ENCODE measurements at places on chromosomes 2 and 18.

DNA sequence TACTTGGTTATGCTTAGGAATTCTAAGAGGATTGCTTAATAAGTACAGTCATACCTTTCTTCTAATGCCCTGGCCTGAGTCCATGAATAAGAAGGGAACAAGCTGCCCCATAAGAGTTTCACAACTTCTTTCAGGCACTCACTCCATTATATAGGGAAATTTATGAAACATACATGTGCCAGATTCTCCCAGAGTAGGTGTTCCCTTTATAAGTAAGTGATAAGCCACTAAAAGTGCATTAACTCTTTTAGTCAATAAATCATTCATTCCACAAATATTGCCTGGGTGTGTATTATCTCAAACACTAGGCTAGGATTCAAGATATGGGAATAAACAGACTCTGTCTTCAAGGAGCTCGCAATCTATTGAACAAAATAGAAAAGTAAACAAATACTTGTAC lies 84.5 kb upstream of the RBBP8 start:
- no peak for DNase-seq

GRCh38 chr2:120642646-120643045 lies 93.0 kb upstream of the GLI2 start:
- DNase-seq: no peak

- no peak for DNase-seq
These were observed 29.7 kb downstream of the CCDC141 start for GRCh38 chr2:179020156-179020750.

GRCh38 chr2:104404526-104404925 lies 449.4 kb upstream of the POU3F3 start:
- DNase-seq: no peak

DNA sequence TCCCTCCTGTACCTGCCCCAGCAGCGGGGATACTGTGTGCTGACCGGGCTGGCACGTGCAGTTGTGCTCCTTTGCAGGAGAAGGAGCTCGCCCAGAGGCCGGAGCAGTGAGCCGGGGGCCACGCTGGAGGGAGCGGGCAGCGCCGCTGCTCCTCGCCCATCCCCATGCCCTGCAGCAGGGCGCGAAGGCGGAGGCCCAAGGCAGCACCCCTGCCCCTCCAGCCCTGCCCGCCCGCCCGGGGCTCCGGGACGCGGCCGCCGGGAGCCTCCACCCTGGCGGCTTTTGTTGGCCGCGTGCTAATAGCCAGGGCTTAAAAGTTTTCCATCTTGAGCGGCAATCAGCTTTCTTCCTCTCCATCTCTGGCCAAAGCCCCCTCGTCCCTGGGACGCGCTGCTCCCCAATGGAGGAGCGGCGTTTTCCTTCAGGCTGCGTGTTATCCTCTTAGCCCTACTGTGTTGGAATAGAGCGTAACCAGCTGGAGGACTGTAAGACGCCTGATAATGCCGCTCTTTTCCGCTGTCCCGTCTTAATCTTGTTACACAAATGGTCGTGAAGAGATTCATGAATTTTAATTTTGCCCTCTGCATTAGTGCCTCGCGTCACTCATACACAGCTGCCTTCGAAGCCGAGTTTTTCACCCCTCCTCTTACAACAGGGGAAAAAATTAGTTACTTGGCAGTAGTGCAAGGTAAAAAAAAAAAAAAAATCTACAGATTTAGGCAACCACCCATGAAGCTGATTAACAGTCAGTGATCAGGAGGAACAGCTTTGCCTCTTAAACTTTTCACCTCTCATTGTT lies 172.9 kb upstream of the SIX3 start:
- DNase-seq: no peak

DNA sequence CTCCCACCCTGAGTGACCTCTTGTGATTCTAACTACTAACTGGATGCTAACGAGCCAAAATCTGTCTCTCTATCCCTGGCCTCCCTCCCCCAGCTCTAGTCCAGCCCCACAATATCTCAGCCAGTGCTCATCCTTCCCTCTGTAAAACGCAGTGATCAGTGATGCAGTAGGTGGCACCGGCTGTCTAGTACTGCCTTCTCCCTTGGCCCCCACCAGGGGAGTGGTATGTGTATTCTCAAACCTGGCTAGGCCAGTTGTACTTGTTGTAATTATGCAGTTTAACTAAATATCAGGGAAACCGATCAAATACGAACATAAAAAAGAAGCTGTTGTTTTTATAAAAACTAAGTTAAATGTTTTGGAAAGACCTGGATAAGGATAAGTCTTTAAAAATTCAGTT lies 113.2 kb upstream of the ALPP start:
- DNase-seq: no peak

DNA sequence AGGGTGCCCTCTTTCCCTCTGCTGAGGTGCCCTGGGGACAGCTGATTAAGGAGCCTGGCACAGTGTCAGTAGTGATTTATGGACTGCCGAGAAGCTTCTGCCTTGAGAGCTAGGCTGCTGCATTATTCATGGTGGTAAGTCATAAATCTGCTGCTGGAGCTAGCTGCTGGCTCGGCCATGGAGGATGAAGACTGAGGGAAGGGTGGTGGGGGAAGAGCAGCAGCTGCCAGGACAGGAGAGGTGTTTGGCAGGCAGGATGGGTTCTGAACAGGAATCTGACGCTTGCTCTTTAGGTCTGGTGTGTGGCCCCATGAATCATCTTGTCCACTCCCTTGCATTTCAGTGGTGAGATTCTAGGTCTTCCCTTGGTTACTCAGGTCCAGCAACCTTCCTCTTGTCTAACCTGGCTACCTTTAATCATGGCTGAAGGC lies 296.3 kb downstream of the DYSF start:
- no peak for DNase-seq

DNA sequence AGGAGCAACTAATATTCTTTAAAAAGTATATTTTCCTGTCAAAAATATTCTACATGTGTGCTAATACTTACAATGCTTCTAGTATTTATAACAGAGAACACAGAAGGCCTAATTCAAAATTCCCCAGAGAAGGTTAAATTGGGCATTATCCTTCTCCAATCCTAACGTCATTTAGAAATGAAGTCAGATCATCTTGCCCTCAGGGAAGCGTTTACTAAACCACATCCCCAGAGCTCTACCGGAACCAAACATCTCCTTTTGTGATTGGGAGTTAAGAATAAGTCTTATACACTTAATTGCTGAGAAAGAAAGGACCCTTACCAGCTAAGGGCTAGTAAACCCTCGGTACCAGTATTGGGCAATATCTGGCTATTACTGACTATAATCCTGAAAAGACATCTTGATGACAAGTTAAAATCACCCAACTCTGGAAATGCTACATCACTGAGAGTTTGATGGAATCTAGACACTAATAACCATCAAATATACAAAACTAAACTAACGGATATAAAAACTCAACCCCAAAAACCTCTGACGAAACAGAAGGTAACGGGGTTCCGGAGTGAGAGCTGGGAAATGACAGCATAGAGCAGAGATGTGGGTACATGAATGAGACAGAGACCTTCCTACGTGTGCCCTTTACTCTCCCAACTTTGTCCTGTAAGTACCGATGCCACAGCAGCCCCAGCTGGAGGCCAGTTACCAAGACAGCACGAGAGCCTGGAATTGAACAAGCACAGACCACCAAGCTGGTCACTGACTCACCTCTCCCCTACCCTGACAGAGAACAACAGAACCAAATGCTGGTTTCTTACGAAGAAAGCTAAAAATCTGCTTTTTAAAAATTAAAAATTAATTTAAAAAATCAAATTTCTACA lies 35.0 kb downstream of the WDSUB1 start:
- no peak for DNase-seq

- DNase-seq: no peak
These were observed 35.1 kb downstream of the ADI1 start for GRCh38 chr2:3483986-3484960.

DNA sequence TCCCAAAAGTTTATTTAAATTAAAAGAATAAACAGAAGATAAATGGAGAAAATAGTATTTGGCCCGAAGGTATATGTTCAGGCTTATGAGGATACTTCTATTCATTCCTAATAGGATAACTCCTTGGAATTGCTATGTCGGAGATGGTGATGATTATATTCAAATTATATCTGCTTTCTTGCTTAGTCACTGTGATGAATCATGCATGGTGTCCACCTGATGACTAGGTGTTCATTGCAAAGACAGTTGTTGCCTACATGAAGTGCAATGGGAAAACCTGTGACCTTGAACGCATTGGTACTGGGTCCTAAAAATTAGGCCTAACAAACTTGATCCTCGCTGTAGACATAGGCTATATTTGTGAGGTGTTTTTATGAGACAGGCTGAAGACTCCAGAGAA lies 617.3 kb upstream of the ZEB2 start:
- DNase-seq: no peak

- no peak for DNase-seq
These were observed 56.5 kb upstream of the CDKL4 start for GRCh38 chr2:39300044-39300978.

GRCh38 chr18:13538630-13539029 lies 187.7 kb downstream of the FAM210A start:
- DNase-seq: no peak

GRCh38 chr2:126811101-126811500 lies 87.6 kb upstream of the TEX51 start:
- no peak for DNase-seq

DNA sequence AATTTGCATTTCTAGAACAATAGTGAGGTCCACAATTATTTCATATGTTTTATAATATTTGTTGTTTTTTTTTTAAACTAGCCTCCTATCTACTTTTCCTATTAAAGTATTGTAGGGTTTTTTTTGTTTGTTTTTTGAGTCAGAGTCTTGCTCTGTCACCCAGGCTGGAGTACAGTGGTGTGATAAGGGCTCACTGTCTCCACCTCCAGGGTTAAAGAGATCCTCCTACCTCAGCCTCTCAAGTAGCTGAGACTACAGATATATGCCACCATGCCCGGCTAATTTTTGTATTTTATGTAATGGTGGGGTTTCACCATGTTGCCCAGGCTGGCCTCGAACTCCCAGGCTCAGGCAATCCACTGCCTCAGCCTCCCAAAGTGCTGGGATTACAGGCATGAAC lies 122.5 kb downstream of the SLC39A10 start:
- no peak for DNase-seq

GRCh38 chr2:161873707-161874106 lies 200.3 kb downstream of the DPP4 start:
- DNase-seq: no peak

DNA sequence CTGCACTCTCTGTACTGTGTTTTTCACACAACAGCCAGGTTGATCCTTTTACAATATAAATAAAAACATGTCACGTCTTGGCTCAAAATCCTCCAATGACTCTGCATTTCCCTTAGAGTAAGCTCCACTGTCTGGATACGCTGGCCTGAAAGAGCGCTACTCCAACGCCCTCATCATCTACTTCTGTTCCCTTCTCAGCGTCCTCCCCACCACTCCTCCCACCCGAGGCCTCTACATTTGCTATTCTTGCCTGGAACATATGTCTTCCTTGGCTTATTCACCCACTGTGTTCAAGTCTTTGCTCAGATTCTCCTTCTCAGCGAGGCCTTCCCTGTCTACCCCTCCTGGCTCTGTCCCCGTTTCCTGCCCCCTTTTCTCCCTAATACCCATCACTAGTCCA lies 37.6 kb downstream of the EPB41L3 start:
- no peak for DNase-seq

GRCh38 chr2:25491003-25491696 lies 149.4 kb upstream of the DNMT3A start:
- DNase-seq: no peak

- no peak for DNase-seq
These were observed 143.0 kb downstream of the AQP4 start for GRCh38 chr18:26722565-26722931.

DNA sequence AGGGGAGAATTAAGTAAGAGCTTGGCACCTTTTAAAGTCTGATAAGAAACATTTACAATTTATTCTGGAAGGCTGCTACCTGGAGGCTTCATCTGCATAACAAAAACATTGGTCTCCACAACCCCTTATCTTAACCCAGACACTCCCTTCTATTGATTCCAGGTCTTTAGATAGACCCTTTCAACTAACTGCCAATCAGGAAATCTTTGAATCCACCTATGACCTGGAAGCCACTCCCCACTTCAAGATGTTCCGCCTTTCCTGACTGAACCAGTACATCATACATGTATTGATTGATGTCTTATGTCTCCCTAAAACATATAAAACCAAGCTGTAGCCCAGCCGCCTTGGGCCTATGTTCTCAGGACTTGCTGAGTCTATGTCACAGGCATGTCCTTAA lies 289.4 kb downstream of the AGPS start:
- no peak for DNase-seq

- DNase-seq: no peak
These were observed 130.5 kb upstream of the ITGA4 start for GRCh38 chr2:181326661-181327060.

DNA sequence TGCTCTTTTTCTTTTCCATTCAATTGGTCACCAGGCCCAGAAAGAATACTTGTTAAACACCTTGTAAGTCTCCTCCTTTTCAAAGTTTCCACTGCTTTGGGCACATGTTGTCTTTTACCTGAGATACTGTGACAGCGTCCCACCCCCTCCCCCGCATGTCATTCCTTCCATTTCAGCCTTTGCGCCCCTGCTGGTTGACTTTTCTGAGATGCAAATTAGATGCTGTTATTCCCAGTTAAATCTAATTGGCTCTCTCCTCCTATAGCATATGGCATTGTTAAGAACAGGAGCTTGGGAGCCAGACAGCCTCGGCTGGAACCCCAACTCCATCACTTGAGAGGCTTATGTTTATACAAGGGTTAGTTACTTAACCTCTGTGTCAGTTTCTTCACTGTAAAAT lies 80.3 kb upstream of the GAREM1 start:
- DNase-seq: no peak

GRCh38 chr2:210681491-210681890 lies 125.1 kb downstream of the CPS1 start:
- no peak for DNase-seq

- DNase-seq: no peak
These were observed 608.9 kb downstream of the SUCLG1 start for GRCh38 chr2:83850071-83850725.

DNA sequence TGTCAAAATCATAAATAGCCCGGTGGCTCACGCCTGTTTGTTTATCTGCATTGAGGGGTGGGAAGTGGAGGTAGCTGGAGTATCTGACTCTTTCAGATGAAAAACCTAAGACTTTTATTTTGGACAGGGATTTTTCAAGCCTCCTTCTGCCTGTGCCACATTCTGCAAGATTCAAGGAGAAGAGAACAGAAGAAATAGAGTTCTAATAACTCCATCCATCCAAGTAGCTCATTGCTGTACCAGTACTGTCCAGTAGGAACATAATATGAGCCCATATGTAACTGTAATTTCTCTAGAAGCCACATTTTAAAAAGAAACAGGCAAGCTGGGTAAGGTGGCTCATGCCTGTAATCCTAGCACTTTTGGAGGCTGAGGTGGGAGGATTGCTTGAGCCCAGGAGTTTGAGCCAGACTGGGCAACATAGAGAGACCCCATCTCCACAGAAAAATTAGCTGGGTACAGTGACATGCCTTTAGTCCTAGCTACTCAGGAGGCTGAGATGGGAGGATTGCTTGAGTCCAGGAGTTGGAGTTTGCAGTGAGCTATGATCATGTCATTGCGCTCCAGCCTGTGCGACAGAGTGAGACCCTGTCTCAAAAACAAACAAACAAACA lies 35.4 kb upstream of the NT5DC4 start:
- no peak for DNase-seq

- DNase-seq: no peak
These were observed 82.8 kb downstream of the GLI2 start for GRCh38 chr2:120818441-120818920.

Measured in GM12864 (cell line).